A549 treated with GW870086 at 1 μM for 4 hours (cell line): ENCODE measurements at places on chromosomes 16 and 17. TPM values are rescaled to one million over a fixed set of nuclear protein-coding genes. Genes with fewer than 3 reads are reported as not detected.

The ZNF385C gene
- 0.14 to 0.32 TPM (median 0.27 TPM) in 4 of 5 replicates, not detected in the other for total RNA-seq

The TBC1D28 gene
- not detected in 5 replicates for total RNA-seq

The FKBP10 gene
- total RNA-seq, result 86.7 to 109 TPM (median 106 TPM) in 5 replicates

The SAMD14 gene
- total RNA-seq, result 0.23 to 0.68 TPM (median 0.32 TPM) in 5 replicates

The GP1BA gene
- not detected in 5 replicates for total RNA-seq

The CHMP6 gene
- 30.1 to 35.9 TPM (median 35.1 TPM) in 5 replicates for total RNA-seq

The EIF3CL gene
- 64.0 to 133 TPM (median 75.6 TPM) in 5 replicates for total RNA-seq

The SLC5A2 gene
- 0.09 to 1.0 TPM (median 0.24 TPM) in 5 replicates for total RNA-seq

The PRPSAP2 gene
- 40.9 to 44.9 TPM (median 42.7 TPM) in 5 replicates for total RNA-seq

The MYH8 gene
- total RNA-seq, result not detected in 5 replicates

The ZPBP2 gene
- total RNA-seq, result not detected in 5 replicates
